Mesothelial cell of epicardium (in vitro differentiated cells): ENCODE measurements at places on chromosomes 13 and 19. TPM values are rescaled to one million over a fixed set of nuclear protein-coding genes. Genes with fewer than 3 reads are reported as not detected.

DNA sequence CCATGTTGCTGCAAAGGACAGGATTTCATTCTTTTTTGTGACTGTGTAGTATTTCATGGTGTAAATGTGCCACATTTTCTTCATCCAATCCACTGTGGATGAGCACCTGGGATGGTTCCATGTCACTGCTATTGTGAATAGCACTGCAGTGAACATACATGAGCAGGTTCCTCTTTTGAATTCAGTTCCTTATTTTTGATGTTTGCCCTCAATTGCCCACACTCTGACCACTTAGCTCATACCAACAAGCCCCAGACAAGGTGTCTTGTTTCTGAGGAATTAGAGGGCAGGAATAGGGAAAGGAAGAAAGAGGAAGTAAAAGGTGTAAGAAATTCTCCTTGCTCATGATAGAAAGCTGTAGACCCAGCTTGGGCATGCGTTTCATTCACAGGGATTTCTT, 244.2 kb upstream of the ZNF507 start:
- no peak for DNase-seq

DNA sequence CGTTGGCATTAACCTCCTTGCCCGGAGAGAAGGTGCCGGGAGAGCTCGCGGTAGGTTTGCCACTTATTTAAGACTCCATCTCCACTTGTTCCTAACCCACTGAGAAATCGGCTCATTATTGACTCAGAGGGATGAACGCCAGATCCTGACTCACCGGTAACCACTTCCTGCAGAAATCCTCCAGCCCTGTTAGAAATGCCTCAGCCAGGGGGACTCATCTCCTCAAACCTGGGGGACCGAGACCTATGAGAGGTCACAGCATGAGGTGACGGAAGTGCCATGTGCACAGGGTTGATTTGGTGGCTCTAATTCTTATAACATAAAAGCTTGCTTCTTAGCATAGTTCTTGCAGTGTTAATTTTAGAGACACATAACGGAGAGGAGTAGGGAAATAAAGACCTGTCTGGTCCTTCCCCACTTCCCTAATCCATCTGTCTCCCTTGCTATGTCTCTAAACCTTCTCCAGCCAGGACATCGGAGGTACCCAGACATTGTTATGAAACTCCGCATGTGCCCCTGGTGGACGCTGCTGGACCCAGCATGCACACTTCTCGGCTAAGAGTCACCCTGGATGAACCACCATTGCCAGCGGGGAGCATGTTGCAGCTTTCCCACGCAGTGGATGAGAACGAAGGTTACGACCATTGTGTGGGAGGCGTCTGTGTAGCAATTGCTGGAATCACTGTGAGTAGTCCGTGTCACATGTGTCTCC, 158.9 kb downstream of the EFNB2 start:
- DNase-seq = no peak

TGFBR3L gene
- total RNA-seq = 1.2 to 1.7 TPM (median 1.2 TPM) in 3 replicates

ZNF296 gene
- total RNA-seq = 0.99 to 1.1 TPM (median 1.1 TPM) in 3 replicates

LILRA5 gene
- total RNA-seq = not detected in 3 replicates

- DNase-seq = no peak
Observed at GRCh38 chr13:30862707-30863106, 43.4 kb upstream of the MEDAG start.

ZNF69 gene
- 25.1 to 27.8 TPM (median 27.8 TPM) in 3 replicates for total RNA-seq

GZMM gene
- 0.25 to 0.40 TPM (median 0.29 TPM) in 3 replicates for total RNA-seq

GRCh38 chr13:62879071-62879470, 1463.4 kb upstream of the PCDH20 start:
- no peak for DNase-seq

GRCh38 chr13:76892488-76892887, 6.3 kb upstream of the KCTD12 start:
- DNase-seq = no peak

GRCh38 chr13:112326821-112327370, 49.3 kb upstream of the SPACA7 start:
- no peak for DNase-seq

DNA sequence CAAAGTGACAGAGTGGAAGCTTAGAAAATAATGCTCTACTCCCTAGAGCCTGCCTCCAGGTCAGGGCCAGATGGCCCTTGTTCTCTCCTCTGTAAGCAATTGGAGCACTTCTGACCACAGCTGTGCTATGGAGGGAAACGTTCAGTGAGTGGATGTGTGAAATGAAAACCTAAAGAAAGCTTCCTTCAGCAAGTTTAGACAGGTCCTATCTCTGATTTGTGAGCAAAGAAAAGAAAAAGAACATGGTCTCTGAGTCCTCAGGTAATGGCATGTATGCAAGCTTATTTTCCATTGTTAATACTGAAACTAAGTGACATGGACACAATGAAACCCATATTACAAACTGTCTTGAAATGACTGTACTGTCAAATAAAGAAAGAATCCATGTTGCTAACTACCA, 1486.8 kb downstream of the EFNB2 start:
- no peak for DNase-seq

- no peak for DNase-seq
Observed at GRCh38 chr13:48950501-48950875, 25.2 kb upstream of the FNDC3A start.
